ENCODE measurements at places on chromosomes 1 and 21.

DNA sequence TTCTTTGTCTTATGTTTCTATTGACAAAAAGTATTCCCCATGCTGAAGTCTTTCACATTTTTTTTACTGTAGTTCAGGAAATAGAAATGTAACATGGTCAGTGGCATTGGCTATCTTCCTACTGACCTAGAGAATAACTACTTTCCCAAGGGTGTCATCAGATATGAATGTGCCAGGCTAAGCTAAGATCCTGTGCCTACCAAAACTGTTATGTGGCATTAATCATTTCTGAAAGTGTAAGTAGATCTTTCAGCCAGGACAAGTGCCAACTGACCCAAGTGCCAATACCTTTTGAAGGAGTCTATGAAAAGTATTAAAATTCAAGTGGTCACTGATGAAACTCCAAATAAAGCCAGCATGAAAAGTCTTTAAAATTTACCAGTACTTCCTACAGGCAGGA is 165.3 kb downstream of the TNFSF18 start:
- DNase-seq, result no peak

DNA sequence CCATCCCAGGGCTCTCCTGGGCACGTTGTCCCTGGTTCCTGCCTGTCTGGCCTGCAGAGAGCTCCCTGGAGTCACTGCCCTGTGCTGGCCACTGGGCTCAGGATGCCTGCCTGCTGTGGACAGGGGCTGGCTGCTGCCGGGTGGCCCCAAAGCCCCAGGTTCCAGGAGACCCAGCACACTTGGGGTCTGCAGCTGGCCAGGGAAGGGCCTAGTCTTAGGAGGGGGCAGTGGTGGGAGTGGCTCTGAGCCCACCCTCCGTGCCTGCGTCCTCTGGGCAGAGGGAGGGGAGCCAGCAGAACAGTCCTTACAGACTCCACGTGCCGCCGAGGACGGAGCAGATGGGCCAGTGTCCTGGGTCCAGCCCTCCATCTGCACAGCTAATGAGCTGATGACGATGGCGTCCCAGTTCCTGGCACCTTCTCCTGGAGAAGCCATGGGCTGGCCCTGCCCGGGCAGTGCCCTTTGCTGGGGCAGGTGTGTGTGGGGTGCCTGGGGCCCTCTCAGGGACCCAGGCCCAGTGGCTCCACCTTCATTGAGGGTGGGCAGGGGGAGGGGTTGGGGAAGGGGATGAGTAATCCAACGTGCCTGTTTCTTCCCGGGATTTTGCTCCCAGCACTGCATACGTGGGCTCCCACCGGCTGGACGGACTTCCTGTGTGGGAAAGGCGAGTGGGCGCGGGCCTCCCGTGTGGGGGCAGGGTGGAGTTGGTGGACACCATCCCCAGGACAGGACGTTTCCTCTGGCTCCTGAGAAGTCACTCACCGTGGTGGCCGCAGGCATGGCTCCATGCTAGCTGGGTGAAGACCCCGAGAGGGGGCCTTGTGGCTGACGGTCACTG is 6.8 kb upstream of the PLCH2 start:
- DNase-seq, result no peak

DNA sequence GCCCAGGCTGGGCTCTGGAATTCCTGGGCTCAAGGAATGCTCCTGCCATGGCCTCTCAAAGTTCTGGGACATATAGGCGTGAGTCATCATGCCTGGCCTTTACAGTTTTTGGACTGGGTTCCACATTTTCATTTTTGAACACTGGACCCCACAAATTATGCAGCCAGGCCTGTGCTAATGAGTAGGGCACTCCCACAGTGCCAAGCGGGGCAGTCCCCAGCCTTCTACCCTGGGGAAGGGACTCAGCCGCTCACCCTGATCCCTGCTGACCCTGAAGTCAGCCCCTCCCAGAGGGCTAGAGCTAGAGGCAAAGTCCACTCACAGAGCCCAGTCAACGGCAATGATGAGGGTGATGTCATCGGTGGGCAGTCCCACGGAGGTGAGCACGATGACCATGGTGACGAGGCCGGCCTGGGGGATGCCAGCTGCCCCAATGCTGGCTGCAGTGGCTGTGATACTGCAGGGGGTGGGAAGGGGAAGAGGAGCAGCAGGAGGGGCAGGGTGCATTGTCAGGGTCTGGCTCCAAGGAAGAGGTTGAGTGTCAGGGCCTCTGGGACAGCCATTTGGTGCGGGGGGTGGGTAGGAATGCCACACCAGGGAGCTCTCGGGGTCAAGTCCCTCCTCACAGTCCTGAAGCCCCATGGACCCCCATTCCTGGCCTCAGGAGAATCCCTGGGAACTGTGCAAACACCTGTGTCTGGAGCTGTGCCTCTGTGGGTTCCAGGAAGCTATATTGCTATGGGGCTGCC is 27.6 kb downstream of the PODN start:
- no peak for DNase-seq

GRCh38 chr1:54884135-54884586 is 2.8 kb downstream of the DHCR24 start:
- DNase-seq, result no peak

DNA sequence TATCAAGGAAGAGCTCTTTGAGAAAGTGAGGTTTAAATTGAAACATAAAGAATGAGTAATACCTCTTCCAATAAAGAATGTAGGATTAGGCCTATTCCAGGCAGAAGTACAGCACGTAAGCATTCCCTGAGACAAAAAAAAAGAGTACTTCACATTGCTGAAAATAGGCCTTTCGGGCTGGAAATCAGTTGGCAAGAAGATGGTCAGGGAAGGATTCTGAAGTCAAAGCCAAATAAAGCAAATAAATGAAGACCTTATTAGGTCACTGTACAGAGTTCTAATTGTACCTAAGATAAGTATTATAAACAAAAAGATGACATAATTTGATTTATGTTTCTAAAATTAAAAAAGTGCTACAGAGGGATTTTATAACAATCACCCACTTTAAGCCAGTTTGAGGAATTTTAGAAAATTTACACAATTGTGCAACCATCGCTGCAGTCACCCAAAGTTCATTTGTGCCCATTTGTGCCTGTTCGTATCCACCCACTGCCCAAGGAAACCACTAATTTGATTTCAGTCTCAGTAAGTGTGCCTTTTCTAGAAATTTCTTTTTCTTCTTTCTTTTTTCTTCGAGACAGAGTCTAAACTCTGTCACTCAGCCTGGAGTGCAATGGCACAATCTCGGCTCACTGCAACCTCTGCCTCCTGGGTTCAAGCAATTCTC is 58.6 kb downstream of the FMO4 start:
- no peak for DNase-seq

DNA sequence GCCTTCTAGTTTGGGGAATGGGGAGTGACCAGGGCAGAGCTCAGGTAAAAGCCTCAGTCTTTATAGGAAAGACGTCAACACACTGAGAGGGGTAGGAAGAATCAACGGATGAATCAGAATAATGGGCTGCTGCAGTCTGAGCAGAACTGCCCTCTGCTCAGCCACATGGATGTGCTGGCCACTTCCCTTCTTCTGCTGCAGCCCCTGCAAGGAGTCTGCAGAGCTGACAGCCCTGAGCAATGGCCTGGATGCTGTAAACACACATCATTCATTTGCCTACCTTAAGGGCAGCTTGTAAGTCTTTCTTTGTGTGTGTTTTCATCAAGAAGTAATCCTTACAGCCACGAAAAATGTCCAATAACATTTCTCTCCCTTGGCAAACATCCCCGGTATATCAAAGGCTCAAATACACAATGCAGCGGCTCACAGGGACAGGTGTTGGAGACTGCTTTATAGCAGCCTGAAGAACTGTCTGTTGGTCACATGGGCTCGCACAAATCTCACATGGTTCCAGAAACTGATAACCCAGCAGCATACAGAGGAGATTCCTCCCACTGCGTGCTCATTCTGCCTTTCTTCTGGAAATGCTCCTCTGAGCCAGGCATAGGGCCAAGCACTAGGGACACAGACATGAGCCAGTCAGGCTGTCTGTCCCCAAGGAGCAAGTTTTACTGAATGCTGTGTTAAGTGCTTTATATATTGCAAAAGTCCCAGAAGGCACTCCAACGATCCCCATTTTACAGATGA is 110.1 kb downstream of the HMGB4 start:
- no peak for DNase-seq

GRCh38 chr1:81670286-81670685 is 130.4 kb upstream of the ADGRL2 start:
- DNase-seq, result no peak

DNA sequence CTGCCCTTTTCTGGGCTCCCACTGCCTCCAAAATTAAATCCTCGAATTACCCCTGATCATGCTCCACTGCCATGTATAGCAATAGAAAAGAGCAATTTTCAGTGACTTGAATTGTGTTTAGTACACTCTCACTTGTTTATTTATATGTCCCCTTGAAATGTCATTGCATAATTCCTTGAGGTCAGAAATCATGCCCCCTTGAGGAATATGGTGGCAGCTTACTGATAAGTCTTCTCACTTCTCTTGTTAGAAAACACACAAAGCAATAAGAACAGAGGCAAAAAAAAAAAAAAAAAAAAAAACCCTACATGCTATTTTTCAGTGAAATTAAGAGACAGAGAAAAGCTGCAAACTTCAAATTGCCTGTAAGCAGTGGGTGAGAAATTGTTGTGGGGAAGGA is 37.5 kb downstream of the GPR88 start:
- DNase-seq, result no peak

GRCh38 chr1:85339656-85340399 is 63.4 kb upstream of the BCL10 start:
- no peak for DNase-seq

DNA sequence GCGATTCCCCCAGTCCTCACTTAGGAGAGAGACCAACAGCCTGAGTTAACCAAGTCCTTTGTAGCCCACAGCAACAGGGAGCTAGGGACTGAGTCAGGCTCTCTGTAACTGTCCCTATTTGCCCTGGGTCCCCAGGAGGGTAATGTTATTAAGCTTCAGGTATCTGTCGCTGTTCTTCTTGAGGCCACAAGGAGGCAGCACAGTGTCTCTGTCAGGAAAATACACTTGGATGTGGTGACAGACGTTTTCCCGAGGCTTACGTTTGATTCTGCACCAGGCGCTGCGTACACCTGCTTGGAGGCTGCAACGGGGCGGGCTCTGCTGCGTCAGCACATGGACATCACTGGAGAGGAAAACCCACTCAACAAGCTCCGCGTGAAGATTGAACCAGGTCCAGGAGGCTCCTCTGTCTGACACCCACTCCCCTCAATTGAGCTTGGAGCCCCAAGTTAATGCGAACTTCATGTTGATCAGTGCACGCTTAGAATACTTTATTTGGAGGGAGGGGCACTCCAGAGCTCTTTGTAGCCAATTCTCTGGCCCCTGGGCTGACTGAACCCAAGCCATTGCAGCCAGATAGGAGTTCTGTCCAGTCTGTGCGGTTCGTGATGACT is 10.7 kb upstream of the ELF3 start:
- no peak for DNase-seq

DNA sequence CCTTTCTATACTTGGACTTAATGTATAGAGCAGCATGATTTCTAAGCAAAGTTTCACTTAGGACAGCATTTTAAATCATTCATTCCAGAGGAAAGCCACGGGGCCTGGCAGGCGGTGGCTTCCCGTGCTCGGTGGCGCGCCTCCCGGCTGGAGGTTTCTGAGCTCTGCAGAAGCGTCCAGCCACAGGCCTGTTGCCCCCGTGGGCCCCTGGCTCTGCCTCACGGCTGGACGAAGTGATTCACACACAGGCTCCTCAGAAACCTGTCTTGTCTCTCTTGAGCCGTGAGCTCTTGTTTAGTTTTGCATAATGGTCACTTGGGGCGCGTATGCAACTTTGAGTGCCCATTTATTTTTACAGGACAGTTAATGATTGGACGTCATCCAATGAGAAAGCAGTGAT is 22.1 kb upstream of the DIP2A start:
- DNase-seq, result no peak

GRCh38 chr1:179871940-179872339 is 5.7 kb downstream of the TOR1AIP2 start:
- DNase-seq, result no peak

DNA sequence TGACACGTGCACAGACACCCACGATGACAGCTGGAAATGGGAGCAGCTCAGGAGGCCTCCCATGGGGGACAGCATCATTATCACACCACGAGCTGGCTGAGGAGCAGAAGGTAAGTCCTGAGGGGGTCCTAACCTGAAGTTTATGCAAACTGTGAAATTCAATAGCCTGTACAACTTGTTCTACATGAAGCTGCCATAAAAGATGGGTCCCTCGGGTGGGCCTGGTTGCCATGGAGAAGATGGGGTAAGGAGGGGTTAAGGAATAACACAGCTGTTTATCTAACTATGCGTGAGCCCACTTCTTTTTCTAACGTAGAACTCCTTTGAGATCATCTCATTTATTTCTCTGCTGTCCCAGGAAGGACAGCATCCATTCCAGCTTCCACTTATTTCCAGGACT is 163.4 kb upstream of the CD34 start:
- DNase-seq, result no peak

DNA sequence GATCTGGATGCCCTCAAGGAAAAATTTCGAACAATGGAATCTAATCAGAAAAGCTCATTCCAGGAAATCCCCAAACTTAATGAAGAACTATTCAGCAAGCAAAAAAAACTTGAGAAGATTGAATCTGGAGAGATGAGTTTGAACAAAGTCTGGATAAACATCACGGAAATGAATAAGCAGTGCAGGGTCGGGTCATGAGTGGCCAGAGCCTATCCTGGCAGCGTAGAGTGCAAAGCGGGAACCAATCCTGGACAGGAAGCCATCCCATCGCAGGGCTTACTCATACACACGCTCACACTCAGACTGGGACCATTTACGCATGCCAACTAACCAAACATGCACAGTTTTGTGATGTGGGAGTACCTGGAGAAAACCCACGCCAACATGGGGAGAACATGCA is 43.1 kb downstream of the ZMYM1 start:
- DNase-seq, result no peak

Measured in activated CD8-positive, alpha-beta memory T cell treated with anti-CD3 and anti-CD28 coated beads for 48 hours (primary cell).